NCI-H2107 (cell line): ENCODE measurements at places on chromosomes 16 and 17.

DNA sequence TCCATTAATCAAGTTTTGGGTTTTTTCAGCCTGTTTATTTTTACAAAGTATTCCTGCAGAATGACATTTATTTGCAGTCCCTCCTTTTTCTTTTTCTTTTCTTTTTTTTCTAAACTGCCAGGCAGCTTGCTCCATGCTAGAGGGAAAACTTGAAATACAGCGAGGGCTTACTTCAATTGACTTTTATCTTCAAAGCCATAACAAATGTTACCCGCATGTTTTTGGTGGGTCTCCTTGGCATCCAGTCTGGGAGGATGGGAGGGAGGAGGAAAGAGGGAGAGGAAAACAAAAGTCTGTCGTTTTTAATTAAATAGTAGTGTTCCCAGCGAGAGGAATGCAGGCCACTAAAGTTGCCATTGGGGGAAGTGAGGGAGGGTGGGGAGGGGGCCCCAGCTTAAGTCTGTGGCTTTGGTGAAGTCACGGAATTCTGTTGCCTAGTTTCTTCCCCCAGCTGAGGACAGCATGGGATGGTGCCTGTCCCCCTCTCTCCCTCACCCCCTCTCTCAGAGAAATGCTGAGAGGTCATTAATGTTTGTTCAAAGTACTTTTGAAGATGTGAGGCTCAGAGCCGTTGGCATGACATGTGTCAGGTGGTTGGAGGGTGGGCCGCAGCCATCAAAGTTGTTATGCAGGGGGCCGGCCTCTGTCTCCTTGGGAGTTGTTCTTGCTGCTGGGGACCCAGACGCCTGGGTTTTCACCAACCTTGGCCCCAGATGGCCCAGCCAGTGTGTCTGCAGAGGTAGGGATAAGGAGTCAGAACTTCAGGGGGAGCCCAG, 2.9 kb downstream of the NKD1 start:
- no peak for DNase-seq

DNA sequence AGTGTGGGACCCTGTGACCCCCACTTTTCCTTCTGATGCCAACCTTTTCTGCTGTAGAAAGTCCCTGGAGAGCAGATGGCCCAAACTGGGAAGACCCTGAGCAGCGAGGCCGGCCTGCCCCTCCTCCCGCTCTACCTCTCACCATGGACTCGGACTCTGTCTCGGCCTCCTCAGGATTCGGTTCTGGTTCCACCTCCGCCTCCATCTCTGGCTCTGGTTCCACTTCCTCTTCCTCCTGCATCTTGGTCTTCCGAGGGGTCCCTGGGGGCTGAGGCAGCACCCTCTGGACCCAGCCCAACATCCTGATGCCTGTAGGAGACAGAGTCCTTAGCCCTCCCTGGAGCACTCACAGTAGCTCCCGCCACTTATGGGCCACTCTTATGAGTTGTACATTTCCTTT, 3.9 kb downstream of the CNGB1 start:
- no peak for DNase-seq

- no peak for DNase-seq
Observed at GRCh38 chr16:1487395-1488053, 1.2 kb downstream of the PTX4 start.

DNA sequence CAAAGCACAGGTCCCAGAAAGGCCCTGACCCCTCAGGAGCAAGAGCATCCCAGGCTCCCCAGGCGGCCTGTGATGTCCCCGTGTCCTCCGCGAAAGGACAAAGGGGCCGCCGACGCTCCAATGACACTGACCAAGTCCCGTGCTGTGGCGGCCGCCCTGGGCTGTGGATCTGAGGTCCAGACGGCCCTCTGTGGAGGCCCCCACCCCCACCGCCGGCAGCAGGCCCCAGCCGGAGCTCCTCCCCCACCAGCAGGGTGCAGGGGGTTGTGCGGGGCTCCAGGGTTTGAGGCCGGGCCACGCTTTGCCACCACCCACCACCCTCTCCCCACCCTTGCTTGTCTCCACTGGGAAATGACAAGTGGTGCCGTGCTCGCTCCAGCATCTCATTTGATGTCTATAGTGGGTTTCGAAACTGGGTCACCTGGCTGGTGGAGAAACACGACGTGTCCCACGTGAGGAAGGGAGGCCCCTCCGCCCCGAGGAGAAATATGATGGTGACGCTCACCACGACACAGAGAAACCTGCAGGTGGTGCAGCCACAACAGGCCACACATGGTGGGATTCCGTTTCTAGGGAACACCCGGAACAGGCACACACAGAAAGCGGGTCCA, 31.2 kb upstream of the ZNF469 start:
- DNase-seq, result no peak

DNA sequence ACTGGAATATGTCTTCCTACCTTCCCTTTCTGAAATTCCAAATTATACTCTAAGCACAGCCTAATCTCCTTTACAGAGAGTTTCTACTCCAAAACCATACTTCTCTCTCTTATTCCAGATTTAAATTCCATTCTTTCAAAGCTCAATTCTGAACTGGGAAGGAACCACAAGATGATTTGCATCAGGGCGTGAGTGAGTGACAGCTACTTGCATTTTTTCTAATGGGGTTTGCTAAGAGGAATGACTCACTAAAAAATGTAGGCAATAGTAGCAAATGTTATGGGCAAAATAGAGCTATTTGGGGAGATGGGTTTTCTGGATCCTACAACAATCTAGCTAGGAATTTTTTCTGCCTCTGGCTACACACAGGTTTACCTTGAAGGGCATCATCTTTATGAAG, 244.6 kb upstream of the PSMD7 start:
- no peak for DNase-seq

GRCh38 chr17:22703204-22703603, 1010.9 kb downstream of the KCNJ18 start:
- DNase-seq, result no peak

- no peak for DNase-seq
Observed at GRCh38 chr16:69699915-69700314, 26.4 kb downstream of the NQO1 start.

- no peak for DNase-seq
Observed at GRCh38 chr16:54171626-54172537, 114.7 kb downstream of the IRX3 start.

DNA sequence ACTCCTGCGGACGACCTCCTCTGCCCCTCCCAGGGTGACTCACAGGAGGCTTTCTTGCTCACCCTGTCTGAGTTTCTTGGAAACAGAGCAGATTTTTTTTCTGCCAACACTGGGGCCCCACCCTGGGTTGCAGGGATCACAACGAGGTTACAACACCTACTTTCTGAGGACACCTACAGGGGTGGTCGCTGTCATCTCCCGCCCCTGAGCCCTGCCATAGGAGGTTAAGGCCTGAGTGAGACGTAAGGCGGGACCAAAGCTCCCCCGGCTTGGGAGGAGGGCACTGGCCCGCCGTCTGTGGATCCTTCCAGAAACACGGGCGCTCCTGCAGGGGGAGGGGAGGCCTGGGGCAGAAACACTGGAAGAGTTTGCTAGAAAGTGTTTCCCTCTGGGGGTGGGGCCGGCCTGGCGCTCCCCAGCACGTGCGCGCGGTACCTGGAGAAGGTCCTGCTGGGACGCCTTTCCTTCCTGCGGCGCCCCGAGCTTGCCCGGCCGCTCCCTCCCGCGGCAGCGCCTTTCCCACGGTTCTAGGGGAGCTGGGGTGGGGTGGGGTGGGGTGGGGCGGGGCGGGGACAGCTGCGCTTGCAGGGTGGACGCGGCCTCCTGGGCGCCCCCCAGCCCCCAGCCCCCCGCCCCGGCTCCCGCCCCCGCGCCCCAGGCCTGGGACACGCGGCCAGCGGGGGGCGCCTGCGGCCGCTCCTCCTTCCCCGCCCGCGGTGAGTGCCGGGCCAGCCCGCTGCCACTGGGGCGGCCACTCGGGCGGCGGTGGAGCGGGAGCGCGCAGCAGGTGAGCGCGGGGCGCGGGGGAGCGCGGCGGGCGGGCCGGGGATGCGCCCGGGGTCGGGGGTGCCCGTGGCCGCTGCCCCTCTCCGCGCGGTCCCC, 20.7 kb upstream of the ADCY7 start:
- DNase-seq, result no peak

- no peak for DNase-seq
Observed at GRCh38 chr16:11405331-11406176, 60.3 kb downstream of the RMI2 start.

DNA sequence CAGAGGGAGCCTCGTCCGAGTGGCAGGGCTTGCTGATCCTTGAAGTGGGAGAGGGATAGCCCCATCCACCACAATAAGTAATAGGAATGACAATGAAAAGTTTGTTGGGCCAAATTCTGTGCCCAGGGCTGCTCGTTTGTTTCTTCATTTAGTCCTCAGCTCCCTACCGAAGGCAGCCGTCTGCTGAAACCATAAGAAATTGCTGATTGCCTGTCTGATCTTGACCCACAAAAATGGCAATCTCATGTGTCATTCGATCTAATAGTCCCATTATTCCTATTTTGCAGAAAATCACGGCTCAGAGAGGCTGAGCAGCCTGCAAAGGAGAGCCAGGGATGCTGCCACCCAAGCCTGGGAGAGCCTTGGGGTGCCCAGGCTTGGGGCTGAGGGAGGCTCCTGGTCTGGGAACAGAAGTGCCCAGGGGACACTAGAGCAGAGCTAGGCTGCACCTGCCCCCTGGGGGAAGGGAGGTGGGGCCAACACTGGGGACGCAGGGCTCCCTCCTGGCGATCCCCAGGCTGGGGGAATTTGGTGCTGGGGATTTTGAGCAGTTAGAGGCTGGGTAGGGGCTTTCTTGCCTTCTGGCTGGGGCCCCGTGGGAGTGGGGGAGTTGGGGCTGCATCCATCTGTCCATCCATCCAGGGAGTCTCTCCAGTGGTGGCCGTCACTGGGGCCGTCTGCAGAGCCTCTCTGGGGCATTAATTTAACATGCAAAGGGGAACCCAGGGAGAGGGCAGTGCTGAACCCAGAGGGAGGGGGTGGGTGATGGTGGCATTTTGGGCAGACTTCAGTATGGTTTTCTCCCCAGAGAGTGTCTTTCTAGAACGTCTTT, 53.5 kb downstream of the SOCS1 start:
- no peak for DNase-seq

DNA sequence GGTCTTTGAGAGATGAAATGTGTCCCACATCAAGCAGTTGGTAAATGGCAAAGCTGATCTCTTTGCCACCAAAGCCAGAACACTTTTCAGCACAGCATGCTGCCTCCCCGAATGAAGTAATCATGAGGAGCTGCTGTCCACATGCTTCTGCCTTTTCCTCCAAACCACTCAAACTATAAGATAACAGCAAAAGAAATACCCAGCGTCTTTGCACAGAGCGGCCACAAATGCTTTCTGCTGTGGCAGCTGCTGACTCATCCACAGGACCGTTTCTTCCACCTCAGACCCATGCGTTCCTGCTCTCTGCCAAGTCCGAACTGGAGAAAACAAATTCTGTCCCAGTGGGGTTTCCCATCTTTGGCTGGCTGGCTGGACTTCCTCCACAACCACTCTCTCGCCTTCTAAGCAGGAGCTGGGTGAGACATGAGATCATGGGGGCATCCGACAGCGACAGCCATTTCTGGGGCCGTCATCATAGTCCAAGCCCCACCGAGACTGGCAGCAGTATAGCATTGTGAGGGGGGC, 27.1 kb downstream of the TBC1D3B start:
- no peak for DNase-seq
